ENCODE measurements at places on chromosomes 4 and X.

GRCh38 chr4:38306482-38307071 is 346.4 kb downstream of the PTTG2 start:
- no peak for DNase-seq

DNA sequence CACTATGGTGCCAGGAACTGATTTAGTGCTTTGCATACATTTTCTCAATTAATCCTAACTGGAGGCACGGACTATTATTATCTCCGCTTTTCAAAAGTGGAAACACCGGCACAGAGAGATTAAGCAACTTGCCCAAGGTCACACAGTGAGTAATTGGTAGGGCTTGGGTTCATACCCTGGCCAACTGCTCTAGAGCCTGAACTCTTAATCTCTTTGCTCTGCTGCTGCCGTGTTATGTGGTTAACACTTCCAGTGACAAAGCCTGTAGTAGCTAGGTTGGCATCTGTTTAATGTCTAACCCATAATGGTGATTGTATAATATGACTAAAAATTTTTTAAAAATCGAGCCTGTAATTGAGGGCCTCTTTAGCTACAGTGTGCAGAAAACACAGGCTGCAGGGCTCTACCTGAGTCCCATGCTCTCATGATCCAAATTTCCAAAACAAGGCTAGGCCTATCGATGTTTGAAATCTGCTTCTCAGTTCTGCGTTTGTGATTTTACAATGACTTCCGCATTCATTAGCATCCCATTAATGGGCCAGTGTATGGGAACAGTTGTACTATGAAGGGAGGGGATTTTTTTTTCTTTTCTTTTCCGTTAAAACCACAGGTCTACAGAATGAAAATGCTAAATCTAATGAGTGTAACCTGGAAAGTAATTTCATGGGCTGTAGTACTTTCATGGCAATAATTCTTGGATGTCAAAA is 219.3 kb upstream of the JADE1 start:
- DNase-seq = no peak

DNA sequence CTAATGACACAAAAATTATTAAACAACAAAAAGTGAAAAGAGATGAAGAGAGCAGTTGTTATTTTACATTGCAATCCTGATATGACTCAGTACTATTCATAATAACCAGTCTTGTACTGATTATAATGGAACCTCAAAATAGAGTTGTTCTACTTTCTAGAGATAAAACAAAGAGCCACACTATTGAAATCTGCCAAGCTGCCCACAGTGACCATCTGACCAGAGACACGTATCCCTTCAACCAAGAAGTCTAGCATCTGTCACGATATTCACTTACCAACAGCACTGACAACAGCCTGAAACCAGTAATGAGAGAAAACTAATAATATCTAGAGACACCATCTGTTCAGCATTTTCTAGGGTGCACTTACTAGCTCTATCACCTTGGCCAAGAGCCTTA is 466.7 kb downstream of the NKX6-1 start:
- DNase-seq = no peak

DNA sequence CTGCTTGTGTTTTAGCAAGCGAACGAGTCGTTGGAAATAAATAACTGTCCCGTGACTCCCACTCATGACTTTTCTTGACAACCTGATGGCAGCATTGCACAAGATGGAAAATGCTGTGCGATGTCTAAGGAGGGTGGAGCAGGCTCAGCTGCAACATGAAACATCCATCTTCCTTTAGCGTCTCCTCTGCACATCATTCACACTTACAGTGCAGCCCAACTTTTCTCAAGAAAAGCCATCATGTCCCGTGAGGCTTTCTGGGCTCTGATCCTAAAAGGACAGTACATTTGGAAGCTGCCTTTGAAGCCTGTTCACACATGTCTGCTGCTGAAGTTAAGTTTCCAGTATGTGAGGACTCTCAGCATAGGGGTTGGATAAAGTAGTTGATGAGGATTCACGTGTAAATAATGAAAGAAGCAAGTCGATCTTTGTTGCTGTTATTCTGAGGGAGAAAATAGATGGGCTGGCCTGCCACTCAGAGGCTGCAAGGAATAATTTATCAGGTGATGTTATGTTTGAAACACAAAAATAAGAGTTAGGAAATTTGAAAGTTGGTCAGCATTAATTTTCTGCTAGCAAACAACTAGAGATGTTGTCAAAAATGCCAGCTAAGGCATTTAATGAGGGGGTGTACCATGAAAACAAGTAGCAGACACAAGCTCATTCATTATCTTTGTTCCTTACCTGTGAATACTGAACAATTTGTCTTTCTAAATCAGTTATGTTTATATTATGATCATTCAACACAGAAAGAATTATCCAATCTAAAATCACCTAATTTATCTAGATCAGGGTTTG is 328.7 kb upstream of the ZFP42 start:
- DNase-seq = no peak

- DNase-seq = no peak
Measured at GRCh38 chr4:109406337-109406931, 27.2 kb upstream of the SEC24B start.

DNA sequence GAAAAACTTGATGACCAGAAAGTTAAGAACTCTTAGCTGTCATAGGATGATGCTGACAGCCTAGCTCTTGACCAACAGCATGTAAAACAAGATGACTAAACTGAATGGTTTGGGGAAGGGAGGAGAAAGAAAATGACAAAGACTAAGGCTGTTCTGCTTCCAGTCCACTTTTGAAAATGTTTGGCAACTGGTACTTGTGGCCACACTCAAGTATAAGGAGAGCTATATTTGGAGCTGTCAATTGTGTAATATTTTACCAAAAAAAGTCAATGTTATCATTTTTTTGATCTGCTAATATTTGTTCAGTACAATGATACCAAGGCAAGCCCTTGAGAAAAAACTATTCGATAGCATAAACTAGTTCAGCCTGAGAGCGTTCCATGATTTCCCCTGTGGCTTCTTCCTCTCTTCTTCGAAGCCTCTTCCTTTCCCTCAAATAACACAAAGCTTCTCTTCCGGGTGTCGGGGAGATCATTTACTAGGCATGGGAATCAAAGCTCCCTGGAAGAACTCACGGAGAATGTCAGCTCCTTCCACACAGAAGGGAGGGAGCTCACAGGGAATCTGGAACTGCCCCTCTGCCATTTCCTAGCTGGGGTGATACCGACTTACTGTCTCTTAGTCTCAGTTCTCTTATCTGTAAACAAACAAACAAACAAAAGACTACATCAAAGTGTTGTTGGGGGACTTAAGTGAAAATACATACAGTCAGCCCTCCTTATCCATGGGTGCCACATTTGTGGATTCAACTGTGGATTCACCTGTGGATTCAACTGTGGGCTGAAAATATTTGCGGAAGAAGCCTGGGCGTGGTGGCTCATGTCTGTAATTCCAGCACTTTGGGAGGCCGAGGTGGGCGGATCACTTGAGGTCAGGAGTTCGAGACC is 82.6 kb downstream of the SCD5 start:
- no peak for DNase-seq
